OCI-LY7 (cell line): ENCODE measurements at places on chromosomes 6 and 20. TPM values are rescaled to one million over a fixed set of nuclear protein-coding genes. Genes with fewer than 3 reads are reported as not detected.

PGBD1 gene
- 1.6 and 1.9 TPM in 2 replicates for total RNA-seq

FERMT1 gene
- total RNA-seq, result not detected in 2 replicates

LY6G5C gene
- 2.5 and 3.5 TPM in 2 replicates for total RNA-seq

INSM1 gene
- total RNA-seq, result not detected in 2 replicates

SALL4 gene
- total RNA-seq, result not detected in 2 replicates

NHLRC1 gene
- total RNA-seq, result not detected in 2 replicates

DNA sequence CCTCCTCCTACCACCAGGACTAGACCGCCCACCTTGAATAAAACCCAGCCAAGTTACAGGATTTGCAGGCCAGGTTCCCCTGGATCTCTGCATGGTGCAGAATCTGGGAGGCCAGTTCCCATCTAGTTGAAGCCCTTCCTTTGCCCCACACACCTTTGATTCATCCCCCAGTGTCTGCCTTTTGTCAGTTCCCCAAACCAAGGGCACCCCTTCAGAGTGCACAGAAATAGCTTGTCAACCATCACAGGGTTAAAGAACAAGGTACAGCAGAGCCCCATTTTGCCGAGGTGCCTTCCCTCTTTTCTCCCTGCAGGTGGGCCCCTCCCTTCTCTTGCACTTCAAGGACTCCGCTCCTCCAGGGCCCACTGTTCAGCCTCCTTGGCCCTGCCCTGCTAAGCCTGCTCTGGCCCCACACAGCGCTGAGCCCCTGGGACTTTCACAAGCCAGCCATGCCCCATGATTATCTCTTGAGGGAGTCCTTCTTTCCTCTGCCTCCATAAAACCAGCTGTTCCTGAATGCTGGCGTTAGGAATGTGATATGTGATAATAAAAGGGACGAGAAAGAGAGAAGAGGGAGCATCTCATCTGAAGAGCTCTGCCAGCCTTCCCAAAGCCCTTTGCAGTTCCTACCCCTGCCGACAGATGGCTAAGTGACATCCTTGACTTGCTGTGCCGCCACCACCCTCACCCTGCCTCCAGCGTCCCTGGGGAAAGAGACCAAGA lies 280.3 kb downstream of the CDC5L start:
- peak; percentile 21 for DNase-seq

DNA sequence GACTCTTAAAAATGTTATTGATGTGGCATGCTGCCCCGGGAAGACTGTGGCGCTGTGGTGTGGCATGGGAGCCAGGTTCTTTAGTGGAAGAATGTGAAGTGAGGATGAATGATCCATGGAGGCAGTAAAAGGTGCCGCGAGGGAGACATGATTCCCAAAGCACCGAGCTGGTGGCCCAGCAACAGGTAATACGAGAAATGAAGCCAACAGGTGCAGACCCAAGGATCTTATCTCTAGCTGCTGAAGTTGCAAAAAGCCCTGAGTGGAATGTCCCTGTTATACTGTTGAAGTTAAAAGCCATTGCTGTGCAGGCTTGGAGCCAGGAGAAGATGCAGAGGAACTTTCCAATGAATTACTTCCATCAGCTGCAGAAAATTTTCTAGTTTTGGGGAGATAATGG lies 53.5 kb downstream of the OR2B6 start:
- no peak for DNase-seq

DNA sequence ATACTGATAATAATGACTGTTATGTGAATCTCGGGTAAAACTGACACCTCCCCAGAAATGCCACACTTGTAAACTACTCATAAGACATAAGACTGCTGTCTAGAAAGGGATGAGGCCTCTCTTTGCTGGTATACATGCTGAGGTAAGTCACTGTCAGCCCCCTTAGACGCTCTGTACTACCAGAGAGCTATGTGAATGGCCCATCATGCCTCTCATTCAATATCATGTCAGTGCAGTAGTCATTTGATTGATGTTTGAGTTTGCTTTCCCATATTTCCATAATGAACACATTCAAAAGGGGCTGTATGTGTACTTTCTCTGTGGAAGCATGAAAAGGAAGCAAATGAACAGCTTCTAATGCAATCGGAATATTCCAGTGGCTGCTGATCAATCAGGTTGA lies 119.4 kb upstream of the AGPAT4 start:
- no peak for DNase-seq

- no peak for DNase-seq
Measured at GRCh38 chr20:23544133-23544532, 24.2 kb downstream of the CST9L start.

DNA sequence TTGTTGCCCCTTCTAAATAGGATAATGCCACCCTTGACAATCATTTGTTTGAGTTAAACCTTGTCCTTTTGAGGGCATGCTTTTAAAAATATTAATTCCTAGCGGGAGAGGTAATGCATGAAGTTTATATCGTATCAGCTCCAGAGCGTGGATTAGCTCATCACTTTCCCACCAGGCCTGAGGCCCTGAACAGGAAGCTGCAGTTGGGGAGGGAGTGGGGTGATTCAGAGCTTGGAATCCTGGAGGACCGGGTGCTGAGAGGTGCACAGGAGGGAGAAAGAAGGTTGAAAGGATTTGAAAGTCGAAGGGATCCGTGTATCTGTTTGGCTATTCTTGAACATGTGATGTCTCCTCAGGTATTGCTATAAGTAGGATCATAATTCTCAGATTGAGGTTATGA lies 25.0 kb downstream of the ZDHHC14 start:
- DNase-seq, result no peak

DNA sequence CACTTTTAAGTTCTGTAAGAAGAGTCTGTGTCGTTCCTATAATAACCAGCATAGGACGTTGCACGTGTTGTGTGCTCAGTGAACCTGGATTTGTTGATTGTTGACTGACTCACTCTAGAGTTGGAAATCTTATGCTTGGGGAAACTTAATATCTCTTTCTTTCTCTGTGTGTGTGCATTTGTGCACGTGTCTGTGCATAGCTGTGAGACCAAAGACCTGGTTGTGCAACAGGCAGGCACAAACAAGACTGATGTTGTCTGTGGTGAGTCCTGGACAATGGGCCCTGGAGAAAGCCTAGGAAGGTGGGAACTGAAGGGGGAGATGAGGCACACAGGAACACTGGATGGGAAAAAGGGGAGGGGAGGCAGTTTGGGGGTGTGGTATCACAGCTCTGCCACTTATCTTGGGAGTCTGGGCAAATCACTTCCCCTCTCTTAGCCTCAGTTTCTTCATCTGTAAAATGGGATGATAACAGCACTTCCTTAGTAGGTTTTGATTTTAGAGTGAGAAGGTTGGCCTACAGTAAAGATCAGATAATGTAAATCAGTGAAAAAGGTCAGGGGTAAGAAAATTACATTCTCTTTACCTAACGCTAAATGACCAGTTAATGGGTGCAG lies 8.4 kb downstream of the CD40 start:
- no peak for DNase-seq

DNA sequence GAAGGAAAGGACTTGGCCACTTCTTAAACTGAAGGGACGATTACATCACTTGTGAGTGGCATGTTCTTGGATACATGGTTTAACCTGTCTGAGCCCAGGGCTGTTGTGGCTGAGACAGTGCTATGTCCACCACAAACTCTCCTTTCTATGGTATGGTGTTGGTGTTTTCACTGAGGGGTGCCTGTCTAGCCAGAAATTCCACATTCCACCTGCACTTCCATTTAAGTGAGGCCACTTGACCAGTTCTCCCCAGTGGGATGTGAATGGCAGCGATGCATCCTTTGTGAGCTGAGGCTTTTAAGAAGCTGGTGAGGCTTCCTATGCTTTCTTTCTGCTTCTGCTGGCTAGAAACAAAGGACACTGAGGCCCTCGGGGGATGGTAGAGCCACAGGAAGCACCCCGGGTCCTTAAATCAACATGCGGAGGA lies 151.4 kb upstream of the CHD6 start:
- no peak for DNase-seq

DNA sequence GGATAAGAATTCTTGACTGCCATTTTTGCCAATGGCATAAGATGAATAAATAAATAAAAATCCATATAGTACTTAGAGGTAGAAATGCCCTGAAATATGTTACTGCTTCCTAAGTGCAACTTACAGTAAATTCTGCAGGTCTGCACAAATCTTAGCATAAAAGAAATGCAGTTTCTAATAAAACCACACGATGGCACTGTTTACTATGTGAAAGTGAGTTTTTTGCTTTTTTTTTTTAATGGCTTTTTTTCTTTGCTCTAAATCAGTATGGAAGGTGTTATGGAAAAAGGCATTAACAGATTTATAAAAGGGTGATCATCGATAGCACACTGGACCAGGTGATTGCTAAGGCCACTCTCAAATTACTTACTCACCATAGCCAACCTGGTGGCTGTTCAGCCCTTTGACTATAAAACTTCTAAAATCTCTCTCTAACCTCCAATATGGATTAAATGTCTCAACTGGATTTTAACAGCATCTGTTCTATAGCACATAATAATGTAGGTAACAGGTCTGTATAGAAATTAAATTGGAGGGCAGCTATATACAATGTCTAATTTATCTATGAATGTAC lies 45.8 kb downstream of the AHI1 start:
- peak; percentile 68 for DNase-seq

DNA sequence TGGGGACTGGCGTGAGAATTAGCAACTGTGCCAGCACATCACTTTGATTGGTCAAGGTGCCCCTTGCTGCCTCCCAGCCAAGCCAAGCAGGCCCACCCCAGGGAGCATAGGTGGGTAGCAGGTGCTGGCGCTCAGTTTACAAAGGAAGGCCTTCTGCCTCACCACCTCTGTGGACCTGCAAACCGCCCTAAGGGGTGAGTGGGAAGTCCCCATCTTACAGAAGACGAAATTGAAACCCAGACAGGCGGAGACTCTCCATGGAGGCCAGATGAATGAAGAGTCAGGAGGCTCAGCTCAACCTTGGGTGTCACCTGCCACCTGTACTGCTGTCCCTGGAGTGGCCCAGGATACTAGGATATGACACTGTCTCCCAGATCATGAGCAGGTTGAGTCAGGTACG lies 21.5 kb upstream of the MAS1L start:
- no peak for DNase-seq

DNA sequence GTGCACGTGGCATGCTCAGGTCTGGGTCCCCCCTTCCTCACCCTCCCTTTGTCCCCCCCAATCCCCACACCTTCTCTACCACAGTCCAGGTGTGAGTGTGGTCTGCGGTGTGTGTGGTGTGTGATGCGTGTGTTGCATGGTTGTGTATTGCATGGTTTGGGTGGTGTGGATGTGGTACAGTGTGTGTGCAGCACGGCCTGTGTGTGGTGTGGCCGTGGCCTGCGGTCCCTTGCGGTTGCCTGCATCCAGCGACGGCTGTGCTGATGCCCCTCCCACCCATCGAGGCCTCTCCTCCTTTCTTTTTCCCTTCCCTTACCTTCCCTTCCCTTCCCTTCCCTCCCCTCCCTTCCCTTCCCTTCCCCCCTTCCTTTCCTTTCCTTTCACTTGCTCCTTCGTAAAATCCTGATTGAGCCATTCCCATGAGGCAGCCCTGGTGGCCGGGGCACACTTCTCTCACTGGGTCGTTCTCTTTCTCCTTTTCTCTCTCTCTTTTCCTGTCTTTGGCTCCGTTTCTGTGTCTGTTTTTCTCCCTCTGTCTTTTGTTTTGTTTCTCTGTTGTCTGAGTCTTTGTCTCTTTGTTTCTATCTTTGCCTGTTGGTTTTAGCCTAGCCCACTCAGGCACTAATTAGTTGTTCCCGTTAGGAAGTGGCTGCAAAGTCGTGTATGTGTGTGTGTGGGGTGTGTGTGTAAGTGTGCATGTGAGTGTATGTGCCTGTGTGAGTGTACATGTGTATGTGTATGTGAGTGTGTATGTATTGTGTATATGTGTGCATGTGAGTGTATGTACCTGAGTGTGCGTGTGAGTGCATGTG lies 65.7 kb downstream of the SRC start:
- DNase-seq, result no peak

- no peak for DNase-seq
Measured at GRCh38 chr6:137339929-137340559, 120.9 kb upstream of the IFNGR1 start.

- DNase-seq, result no peak
Measured at GRCh38 chr20:56429502-56429901, 17.4 kb downstream of the CASS4 start.

DNA sequence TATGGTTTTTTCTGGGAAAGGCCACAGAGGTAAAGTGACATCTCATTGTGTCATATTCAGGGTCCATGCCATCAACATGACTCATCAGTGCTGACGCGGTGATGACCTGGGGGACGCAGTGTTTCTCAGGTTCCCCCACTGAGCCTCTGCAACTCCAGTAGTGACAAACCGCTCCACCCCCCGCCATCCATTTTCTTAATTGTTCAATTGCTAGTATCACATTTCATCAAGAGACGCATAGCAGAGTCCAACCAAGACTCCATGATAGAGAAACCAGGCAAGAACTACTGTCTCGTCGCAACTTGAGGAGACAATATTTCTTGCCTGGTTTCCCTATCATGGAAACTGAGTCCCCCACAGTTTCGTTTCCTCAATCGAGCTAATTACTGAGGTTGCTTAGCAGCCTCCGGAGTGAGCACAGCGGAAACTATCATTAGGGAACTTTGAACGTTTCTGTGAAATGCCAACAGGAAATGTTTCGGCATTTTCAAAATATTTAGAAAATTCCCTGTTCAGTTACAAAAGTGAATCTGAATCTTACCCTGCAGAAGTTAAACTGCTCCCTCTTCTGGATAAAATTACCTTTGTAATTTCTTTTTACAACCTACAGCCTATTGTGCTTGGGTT lies 12.2 kb upstream of the SERPINB1 start:
- DNase-seq, result peak; percentile 70

DNA sequence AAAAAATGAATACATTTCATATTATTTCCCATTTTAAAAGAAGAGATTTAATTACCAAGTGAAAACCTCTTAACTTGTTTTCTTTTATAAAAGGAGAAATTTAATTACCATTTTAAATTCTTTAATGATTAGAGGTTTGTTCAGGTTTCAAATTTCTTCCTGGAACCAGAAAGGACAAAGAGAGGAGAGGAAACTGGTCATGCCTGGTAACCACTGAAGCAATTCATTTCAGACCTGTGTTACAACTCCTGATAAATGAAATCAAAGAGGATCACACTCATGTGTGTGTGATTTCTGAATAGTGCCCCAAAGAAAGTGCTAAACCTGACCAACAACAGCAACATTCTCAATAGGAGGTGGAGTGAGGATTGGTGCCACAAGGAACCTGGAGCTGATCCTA lies 12.6 kb upstream of the SLPI start:
- no peak for DNase-seq

- DNase-seq, result no peak
Measured at GRCh38 chr6:124536842-124537191, 425.4 kb upstream of the RNF217 start.

DNA sequence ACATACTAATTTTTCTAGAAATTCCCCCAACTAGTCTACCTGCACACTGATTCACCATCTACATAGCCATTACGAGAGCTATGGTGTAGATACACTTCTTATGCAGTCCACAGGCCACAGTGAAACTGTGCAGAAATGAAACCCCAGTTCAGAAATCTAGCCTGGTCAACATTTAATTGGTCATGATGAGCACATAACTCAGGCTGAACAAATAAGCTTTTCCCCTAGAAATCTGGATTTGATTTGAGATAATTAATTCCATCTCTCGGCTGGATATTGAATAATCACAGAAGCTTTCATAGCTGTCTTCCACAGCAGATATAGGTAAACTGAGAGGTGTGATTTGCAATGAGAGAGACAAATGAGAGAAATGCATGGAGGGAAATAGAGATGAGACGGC lies 22.6 kb upstream of the TINAG start:
- no peak for DNase-seq

- DNase-seq, result no peak
Measured at GRCh38 chr6:151327101-151327500, 64.3 kb downstream of the ZBTB2 start.
